ENCODE measurements at places on chromosomes 11 and 22.
A peak's percentile ranks its signal among the peaks of the same experiment; 100 is the strongest.

GRCh38 chr11:87290304-87290922, 252.7 kb downstream of the TMEM135 start:
- peak; percentile 73 for DNase-seq

DNA sequence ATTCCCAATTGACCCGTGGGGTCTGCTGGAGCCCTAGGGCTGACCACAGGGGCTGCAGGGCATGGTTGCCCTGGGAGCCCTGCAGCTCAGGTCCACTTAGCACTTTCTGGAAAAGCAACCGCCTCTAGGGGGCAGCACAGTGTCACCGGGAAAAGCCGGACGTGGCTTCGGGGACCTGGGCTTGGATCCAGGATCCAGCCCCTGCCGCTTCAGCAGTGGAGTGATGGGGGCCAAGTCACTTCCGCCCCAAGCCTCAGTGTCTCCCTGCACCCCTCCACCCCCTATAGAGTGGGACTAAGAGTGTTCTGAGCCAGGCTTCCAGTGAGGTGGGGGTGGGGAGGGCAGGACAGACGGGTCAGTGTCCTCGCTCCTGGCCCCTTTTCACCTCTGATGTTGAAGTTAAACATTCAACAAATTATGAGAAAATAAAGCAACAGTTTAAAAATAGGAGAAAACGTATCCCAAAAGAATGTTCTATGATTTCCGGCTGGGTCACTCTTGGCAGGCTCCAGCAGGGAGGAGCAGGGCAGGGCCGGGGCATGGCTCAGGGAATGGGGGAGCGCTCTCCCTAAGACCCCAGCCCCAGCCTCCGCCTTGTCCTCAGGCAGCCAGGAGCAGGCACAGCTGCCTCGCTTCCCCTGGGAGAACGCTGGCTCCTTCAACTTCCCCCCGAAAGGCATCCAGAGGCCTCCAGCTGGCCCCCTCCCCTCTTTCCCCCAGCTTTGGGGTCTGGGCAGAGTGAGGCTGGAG, 96.5 kb upstream of the FGF3 start:
- no peak for DNase-seq

GRCh38 chr22:39318507-39319283, 728 bp downstream of the RPL3 start:
- DNase-seq, result no peak

- peak; percentile 18 for DNase-seq
Measured at GRCh38 chr11:66335531-66336233, 552 bp downstream of the RIN1 start.

GRCh38 chr11:56151376-56151775, 8.7 kb downstream of the OR8K5 start:
- no peak for DNase-seq

GRCh38 chr11:118622376-118623268, 15.2 kb downstream of the PHLDB1 start:
- DNase-seq, result no peak

DNA sequence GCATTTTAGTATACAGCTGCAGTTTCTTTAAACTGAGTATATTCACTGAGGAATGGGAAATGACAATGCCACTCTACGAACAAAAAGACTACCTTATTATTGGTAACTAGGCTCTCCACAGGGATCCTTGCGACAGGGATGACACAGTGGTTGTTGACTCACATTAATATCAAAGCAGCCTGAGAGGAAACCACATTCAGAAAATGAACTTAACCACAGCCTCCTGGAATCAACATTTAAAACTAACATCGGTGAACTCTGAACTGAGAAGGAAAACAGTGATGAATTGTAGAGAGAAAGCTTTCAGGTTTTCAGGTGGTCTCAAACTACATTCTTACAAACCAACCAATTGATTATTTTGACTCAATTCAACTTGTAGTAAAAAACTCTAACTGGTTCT, 90.3 kb upstream of the MTMR2 start:
- DNase-seq, result peak; percentile 90

DNA sequence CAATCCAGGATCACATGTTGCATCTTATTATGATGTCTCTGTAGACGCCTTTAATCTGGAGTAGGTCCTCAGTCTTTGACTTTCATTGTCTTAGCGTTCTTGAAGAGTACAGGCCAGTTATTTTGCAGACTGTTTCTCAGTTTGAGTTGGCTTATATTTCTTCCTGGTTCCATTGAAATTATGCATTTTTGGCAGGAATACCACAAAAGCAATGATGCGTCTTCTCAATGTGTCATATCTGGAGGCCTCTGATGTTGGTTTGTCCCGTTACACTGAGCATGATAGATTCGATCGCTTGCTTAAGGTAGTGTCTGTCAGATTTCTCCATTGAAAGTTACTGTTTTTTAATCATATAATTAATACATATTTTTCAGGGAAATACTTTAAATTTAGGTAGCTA, 30.6 kb downstream of the TECTA start:
- no peak for DNase-seq

GRCh38 chr11:34444428-34444827, 5.7 kb downstream of the CAT start:
- DNase-seq, result no peak

DNA sequence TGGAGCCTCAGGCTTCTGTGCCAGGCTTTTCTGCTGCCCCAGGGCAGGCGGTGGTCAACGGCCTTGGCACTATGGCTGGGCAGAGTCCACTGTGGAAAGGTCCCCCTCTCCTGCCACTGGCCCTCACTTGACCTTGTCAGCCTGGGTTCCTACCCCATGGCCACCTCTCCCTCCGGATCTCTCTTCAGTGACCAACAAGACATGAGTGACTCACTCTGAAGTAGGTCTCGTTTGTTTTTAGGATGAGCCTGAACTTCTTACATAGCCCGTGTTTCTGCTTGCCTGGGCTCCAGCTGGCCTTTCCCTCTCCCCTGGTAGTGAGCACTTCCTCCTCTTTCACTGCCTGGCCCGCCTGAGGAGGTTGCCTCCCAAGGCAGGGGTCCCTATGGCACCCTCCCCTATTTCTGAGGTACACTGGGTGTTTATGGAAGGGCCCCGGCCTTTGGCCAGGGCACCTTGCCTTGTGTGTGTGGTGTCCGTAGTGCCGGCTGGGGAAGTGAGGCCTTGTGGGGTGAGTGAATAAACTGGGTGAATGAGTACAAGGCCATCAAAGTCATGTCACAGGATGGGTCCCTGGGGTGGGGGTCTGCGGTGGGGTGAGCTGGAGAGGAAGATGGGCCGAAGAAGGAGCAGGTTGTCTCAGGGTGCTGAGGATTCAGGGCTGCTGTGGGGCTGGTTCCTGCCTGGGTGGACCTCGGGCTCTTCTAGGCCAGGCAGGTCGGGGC, 5.0 kb downstream of the SHANK3 start:
- no peak for DNase-seq

Measured in common myeloid progenitor, CD34-positive (primary cell).